Activated CD4-positive, alpha-beta T cell treated with anti-CD3 and anti-CD28 coated beads for 48 hours (primary cell): ENCODE measurements at places on chromosomes 13 and 19.

DNA sequence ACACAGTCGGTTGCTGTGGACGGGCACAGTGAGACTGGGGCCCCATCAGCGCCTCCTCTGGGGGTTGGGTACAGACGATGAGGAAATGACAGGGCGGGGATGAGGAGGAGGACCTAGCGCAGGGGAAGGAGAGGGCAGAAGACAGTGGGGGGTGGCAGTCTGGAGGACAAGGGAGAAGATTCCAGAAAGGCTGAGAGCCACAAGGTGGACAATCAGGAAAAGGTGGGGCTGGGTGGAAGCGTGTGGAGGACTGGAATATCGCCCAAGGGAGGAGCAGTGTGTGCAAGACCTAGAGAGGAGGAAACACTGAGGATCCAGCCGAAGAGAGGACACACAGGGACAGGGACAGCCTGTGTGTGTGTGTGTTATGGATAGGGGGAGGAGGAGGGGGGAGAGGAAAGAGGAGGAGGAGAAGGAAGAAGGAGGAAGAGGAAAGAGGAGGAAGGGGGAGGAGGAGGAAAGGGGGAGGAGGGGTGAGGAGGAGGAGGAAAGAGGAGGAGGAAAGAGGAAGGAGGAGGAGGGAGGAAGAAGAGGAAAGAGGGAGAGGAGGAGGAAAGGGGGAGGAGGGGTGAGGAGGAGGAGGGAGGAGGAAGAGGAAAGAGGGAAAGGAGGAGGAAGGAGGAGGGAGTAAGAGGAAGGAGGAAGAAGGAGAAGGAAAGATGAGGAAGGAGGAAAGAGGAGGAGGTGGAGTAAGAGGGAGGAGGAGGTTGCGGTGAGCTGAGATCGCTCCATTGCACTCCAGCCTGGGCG, 15.8 kb upstream of the GARIN5A start:
- DNase-seq = peak; percentile 60

DNA sequence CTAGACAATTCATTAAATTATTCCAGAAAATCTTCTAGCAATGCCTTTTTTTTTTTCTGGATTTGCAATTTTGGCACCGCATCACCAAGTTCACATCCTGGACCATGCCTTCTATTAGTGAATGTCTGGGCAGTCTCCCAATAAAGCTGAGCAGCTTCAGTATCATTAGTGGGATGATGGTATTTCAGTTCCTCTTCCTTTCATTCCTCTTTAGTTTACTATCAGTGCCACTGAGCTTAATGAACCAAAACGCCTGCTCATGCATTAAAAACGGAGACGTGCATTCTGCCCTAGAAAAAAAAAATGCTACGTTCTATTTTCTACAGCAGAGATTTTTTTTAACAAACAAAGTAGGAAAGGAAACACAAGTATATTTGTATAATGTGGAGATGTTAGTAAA, 343.0 kb downstream of the PCDH9 start:
- DNase-seq = no peak

- DNase-seq = peak; percentile 68
These were observed 2.7 kb upstream of the ZBTB7A start for GRCh38 chr19:4069331-4069959.

DNA sequence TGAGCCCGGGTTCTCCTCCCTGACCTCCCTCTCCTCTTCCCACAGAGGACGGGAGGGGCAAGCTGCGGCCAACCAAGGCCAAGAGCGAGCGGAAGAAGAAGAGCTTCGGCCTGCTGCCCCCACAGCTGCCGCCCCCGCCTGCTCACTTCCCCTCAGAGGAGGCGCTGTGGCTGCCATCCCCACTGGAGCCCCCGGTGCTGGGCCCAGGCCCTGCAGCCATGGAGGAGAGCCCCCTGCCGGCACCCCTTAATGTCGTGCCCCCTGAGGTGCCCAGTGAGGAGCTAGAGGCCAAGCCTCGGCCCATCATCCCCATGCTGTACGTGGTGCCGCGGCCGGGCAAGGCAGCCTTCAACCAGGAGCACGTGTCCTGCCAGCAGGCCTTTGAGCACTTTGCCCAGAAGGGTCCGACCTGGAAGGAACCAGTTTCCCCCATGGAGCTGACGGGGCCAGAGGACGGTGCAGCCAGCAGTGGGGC, 162.2 kb downstream of the KDM4B start:
- no peak for DNase-seq

DNA sequence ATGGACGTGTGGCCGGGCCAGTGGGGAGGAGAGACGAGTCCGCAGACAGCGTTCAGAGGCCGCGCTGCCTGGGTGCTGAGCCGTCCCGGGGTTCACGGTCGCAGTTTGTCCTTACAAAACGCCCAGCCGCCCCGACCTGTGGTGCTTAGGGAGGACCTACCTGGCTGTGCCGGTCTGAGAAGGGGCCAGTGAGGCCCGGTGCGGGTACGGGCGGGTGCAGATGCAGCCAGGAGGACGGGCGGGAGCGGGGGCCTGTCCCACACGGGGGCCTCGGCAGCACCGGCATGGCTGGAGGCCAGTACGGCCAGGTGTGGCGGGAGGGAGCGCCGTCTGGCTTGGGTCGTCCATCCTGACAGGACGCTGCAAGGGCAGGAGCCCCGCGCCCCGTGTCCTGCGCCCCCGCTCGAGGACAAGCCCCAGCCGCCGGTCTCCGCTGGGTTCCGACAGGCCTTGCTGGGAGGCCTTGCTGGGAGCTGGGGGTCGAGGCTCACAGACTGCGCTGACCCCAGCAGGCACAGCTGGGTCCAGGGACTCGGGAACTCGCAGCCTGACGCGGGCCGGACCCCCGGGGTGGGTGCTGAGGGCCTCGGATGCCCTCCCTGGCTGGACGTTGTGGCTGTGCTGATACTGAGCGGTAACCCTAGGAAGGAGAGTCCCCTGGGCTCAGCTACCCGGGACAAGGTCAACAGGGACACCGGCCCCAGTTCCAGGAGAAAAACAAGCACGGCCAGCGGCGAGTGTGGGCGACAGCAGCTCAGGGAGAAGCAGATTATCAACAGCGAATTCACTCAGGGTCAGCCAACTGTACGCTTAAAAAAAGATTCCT, 5.3 kb upstream of the PROZ start:
- peak; percentile 18 for DNase-seq
